Natural killer cell (primary cell): ENCODE measurements at places on chromosomes 1 and 21. TPM values are rescaled to one million over a fixed set of nuclear protein-coding genes. Genes with fewer than 3 reads are reported as not detected.

Gene INSRR
- 0.18 TPM for total RNA-seq

Gene IL22RA1
- not detected for total RNA-seq

Gene POTED
- not detected for total RNA-seq

Gene NPHS2
- total RNA-seq = not detected

Gene OR2T2
- not detected for total RNA-seq

Gene CFHR4
- not detected for total RNA-seq

Gene REN
- not detected for total RNA-seq

Gene C1orf94
- not detected for total RNA-seq

Gene FALEC
- total RNA-seq = not detected

Gene TTLL10
- 0.23 TPM for total RNA-seq

Gene SPRR3
- not detected for total RNA-seq

Gene MTARC1
- total RNA-seq = not detected

Gene FCRL4
- total RNA-seq = not detected

Gene ATPAF1
- total RNA-seq = 19.0 TPM

Gene IL6R
- 10.6 TPM for total RNA-seq

Gene KCNE1
- 3.3 TPM for total RNA-seq

Gene RAB3B
- not detected for total RNA-seq

Gene SLC6A17
- total RNA-seq = not detected

Gene RGS7
- not detected for total RNA-seq
